ENCODE measurements at places on chromosomes 12 and 14.

- no peak for DNase-seq
Measured at GRCh38 chr12:2651068-2651965, 143.5 kb upstream of the FKBP4 start.

DNA sequence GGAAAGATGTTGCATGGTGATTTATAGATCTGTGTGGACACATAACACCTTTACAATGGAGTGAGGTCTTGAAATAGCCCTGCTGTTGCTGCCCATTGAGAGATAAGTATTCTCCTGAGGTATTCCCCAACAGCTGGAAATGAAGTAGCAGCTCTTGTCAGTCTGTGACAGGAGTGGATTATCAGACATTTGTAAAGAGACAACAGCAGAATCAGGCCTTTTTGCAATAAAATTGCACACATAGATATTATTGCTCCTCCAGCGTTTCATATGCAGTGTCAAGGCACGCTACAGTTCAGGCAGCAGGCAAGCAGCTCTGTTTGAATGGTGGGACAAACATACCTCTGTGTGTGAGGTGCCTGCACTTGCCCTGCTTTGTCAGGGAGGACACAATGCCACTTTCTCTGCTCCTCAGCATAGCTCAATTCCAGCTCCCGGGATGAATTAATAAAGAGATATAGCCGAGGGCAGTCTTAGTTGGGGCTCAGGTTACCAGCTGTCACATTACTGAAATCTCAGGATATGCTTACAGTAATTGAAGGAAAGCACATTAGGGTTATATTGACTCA, 49.4 kb downstream of the BICD1 start:
- no peak for DNase-seq

DNA sequence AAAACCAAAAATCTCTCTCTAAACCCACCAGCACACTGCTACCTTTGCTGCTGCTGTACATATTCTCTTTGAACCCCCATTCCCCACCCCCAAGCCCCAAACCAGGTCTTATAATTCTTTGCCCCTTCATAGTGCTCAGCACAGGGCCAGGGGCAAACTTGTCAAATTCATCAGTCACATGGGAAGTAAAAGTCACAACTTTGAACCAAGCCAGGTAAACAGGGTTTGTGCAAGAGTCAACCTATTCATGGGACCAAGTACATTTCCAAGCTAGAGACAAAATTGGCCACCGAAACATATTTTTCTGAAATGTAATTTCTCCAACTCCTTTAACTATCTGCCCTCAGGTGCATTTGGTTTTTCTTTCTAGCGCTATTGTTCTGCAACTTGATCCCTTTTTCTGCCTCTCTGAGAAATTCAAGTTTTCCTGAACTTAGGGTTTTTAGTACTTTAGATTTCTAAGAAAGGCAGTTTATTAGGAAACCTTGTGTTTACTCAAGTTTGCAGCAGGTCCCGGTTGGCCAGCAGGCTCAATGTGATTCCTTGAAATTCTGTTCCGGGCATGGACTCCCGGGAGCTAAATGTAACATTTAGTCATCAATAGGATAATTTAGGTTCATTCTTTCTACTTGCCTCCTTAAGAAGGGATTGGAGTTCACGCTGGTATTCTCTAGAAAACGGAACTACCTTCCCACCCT, 230.5 kb downstream of the EFCAB11 start:
- DNase-seq, result no peak

DNA sequence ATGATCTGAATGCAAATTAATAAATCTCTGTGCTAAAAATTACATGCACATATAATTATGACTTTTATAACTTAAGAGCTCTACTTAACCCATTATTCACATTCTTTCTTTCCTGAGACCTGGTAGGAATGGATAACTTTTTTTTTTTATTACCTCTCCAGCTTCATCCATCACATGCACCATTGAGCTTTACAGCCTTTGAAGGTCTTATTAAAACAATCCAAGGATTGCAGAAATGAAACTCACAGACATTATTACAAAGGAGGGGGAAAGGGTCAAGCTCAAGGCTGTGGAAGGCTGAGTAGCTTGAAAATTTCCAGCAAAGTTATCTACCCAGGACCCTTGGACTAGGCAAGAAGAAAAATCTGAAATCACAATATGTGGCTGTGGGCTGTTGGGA, 202.5 kb upstream of the GRIP1 start:
- DNase-seq, result no peak

DNA sequence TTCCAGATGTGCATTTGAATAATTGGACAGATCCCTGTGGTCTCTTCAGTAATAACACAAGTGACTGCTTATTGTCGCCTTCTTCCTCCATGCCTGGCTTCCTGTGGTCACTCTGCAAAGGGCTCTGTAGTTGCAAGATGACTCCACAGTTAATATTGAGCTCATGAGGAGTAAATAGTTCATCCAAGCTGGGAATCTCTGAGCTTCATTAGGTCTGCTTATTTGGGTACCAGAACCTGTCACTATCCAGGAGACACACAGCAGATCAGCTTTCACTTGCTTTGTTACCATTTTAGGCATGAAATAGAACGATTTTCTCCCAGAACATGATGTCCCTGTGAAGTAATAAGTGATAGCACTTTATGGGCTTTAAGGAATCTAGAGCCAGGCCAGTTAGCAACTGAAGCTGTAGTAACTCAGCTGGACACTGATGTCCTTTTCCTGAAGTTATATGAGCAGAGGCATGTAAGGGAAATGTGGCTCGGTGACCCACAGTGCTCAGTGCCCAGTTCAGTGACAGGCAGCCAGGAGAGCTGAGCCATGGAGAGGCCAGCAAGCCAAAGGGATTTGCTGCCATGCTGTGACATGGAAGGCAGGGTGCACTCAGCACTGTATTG, 50.1 kb downstream of the CRADD start:
- no peak for DNase-seq

GRCh38 chr14:63563370-63564026, 20.3 kb upstream of the PPP2R5E start:
- no peak for DNase-seq

DNA sequence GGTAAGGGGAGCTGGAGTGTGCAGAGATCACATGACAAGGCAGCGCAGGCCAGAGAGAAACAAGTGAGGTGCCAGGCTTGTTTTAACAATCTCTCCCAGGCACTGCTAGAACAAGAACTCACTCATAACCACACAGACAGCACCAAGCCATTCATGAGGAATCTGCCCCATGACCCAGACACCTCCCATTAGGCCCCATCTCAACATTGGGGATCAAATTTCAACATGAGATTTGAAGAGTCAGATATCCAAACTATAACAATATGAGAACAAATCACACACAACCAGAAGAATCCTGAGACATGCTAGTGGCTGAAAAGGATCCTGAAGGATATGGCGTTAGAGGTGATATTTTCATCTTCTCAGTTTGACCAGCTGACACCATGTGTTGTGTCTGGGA, 21.9 kb downstream of the OR6J1 start:
- DNase-seq, result no peak

- DNase-seq, result no peak
Measured at GRCh38 chr14:53183056-53183455, 29.9 kb upstream of the DDHD1 start.

GRCh38 chr12:65287426-65287825, 8.9 kb downstream of the MSRB3 start:
- DNase-seq, result no peak

GRCh38 chr14:21069388-21070082, 569 bp upstream of the ARHGEF40 start:
- DNase-seq, result no peak

DNA sequence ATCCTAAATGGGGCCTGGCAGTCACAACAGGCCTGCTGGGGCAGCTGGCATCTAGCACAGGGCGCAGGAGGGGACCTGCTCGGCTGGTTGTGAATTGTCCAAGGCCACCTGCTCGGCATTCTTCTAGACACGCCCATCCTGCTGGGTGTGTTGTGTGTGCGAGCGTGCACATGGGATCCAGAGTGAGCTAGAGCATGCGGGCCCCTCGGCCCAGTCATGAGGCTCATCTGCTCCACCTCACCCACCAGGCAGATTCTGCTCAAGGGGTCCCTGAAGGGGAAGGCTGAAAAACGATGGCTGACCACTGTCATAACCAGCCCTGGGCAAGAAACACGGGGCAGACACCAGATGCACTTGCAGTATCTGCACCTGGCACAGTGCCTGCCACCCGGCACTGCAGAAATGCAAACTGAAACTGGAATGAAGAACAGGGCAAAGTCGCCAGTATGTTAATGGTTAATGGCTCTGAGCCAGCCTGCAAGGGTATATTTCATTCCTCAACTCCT, 31.8 kb downstream of the MAX start:
- no peak for DNase-seq

DNA sequence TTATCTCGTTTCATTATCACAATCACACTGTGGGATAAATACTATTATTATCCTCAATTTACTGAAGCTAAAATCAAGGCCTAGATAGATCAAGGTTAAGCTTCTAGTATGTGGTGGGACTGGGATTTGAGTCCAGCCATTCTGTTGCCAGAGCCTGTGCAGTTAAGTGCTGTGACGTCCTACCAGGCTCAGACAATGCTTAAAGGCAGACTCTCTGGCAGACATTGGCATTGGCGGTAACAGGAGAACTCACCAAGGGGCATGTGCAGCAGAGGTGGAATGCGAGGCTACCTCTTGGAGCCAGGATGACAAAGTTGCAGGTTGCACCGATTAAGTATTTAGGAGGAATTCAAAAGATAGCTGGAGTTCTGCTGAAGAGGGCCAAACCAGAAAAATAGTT, 155.6 kb upstream of the IFNG-AS1 start:
- DNase-seq, result no peak

- no peak for DNase-seq
Measured at GRCh38 chr14:39430762-39431415, 1.3 kb downstream of the FBXO33 start.

DNA sequence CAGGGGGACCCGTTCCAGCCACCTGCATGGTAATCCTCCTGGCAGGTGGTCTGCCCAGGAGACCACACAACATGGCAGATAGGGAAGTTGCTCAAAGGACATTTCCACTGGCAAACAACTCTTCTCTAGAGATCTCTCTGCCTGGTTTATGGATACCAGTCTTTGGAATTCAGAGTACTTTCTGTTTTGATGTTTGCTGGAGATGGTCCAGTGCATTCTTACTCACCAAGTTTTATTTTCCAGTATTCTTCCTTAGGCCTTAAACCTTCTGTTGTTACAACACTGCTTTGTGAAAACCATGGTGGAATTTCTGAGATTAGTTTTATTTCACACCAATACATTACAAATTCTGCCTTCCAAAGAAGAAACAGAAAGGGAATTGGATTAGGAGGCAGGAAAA, 428.3 kb downstream of the FUT8 start:
- no peak for DNase-seq

DNA sequence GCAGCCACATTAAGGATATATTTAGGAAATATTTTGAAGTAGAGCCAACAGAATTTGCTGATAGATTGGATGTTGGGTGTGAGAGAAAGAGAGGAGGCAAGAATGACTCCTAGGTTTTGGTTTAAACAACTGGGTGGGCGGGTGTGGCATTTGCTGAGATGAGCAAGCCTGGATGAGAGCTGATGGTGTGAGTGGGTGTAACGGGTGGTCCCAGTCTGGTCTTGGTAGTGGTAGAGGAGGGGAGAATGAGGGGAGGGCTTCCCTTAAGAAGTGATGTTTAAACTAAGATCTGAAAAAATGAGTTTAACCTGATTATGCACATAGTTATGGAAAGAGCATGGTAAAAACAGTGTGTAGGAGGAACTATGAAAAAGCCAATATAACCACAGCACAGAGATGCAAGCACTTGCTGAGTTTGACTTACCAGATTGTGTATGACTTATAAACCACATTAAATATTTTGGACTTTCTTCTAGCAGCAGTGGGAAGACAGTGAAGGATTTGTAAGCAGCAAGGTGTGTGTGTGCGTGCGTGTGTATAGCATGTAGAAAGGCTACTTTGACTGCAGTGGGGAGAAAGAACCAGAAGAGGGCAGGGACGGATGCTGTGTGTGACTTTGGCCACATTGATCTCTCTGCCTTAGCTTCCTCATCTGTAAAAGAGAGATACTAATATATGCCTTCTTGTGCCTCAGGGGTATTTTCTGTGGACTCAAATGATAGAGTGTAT, 139.7 kb downstream of the PRIMA1 start:
- peak; percentile 20 for DNase-seq
